Heart right ventricle (tissue), 16 donors: ENCODE measurements at places on chromosomes 5 and 9. TPM values are rescaled to one million over a fixed set of nuclear protein-coding genes. Genes with fewer than 3 reads are reported as not detected.

Gene FAM221B
- polyA plus RNA-seq, result not detected

Gene GTF3C4
- polyA plus RNA-seq, result 2.7 TPM

Gene SLC36A2
- polyA plus RNA-seq, result 1.2 TPM

DNA sequence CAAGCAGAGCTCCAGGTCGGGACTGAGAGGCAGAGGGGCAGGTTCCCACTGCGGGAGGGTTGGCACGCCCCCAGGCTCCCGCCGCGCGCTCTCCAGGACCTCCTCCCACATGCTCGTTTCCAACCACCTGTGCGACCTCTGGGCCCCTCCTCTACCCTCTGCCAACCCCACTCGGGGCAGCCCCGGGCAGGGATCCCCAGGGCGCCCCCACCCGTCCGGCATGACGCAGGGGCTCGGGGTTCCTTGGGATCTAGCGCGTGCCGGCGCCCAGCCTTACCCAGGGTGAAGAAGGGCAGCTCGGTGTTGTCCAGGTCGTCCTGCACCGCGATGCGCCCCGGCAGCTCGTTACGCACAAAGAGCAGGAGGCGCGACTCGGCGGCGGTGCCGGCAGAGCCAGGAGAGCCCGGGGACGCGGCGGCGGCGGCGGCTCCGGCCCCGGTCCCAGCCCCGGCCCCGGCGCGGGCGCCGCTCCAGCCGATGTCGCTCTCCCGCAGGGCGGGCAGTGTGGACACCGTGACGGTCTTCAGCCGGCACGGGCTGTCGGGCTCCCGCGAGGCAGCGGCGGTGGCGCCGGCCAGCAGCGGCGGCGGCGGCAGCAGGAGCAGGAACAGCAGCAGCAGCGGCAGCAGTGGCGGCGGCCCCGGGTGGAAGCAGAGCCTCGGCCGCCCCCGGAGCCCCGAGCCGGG, 494 bp downstream of the ASTN2 start:
- no peak for DNase-seq
- peak overlapping the region; percentile 48 for H3K4me3 ChIP-seq
- peaks cover 22% of the 10 kb centered on the region for H3K4me1 ChIP-seq
- H3K27ac ChIP-seq, result no peak overlapping the region

DNA sequence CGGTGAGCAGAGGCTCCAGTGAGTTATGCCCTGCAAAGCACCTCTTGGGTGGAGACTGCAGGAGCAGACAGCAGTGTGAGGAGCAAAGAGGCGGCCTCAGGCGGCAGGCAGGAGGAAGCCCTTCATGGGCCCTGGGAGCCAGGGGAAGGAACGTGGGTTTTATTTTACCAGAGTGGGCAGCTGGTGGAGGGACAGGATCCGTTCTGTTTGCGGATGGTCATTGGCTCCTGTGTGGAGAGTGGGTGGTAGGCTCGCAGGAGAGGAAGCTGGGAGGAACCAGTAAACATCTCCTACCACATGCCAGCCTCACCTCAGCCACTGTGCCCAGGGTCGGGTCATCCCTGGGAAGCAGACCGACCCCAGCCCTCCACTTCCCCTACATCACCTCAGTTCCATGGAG, 24.4 kb downstream of the HNRNPH1 start:
- no peak overlapping the region for H3K4me3 ChIP-seq
- no peak for DNase-seq
- H3K4me1 ChIP-seq, result no peaks in the 10 kb centered on the region
- H3K36me3 ChIP-seq, result peaks cover 100% of the 10 kb centered on the region
- no peak overlapping the region for H3K27ac ChIP-seq

GRCh38 chr9:89277454-89277853, 33.5 kb upstream of the CKS2 start:
- H3K36me3 ChIP-seq, result no peaks in the 10 kb centered on the region
- H3K4me1 ChIP-seq, result no peaks in the 10 kb centered on the region
- no peaks in the 10 kb centered on the region for H3K27me3 ChIP-seq
- H3K27ac ChIP-seq, result no peak overlapping the region
- no peak overlapping the region for H3K4me3 ChIP-seq
- no peak for DNase-seq

DNA sequence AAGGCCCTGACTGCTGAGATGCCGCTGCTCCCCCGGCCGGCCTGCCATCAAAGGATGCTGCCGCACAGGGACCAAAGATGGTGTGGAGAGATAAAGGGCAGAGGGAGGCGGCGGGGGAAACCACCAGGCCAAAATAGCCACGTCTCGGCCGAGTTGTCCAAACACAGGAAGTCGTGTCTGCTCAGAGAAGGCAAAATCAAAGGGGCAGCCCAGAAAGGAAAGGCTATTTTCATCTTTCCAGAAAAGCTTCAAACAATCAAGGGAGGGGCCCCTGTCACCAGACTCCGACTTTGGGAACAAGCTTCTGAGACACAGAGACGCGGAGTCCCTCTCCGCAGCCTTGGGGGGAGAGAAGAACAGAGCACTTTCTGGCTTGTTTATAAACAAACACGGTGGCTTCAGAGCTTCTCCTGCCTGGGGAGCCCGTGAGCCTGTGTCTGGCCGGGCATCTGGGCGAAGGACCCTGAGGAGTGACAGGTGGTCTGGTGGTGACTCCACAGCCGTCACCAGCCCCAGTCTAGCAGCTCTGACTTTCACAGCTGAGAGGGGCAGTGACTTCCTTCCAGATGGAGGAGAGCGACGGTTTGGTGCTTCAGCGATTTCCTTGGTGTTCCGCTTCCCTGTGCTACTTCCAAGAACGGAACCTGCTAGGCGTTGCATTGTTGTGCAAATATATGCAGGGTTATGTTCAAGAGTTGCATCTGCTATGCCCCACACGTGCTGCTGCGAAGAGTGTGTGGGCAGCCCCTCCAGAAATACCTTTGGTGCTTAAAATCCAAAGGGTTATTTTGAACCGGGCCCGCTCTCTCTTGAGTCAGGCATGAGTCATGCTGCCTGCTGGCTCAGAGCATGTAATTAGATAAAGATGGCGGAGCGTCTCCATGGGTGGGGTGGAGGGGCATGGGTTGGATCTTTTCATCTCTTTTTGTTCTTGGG, 24.0 kb downstream of the ADAMTSL2 start:
- H3K27me3 ChIP-seq, result no peaks in the 10 kb centered on the region
- H3K27ac ChIP-seq, result peak overlapping the region; percentile 73
- peak; percentile 68 for DNase-seq
- H3K4me1 ChIP-seq, result peaks cover 51% of the 10 kb centered on the region
- H3K4me3 ChIP-seq, result peak overlapping the region; percentile 29
- peaks cover 5% of the 10 kb centered on the region for H3K36me3 ChIP-seq

GRCh38 chr5:168076561-168076991, 214.9 kb upstream of the WWC1 start:
- no peak overlapping the region for H3K27ac ChIP-seq
- H3K36me3 ChIP-seq, result no peaks in the 10 kb centered on the region
- peak; percentile 28 for DNase-seq
